Right ventricle myocardium inferior (tissue), 1 donor: ENCODE measurements at places on chromosomes 2 and 18. TPM values are rescaled to one million over a fixed set of nuclear protein-coding genes. Genes with fewer than 3 reads are reported as not detected.

GPR35 gene
- total RNA-seq, result 2.2 TPM

LRRTM4 gene
- total RNA-seq, result 0.92 TPM

ARHGAP15 gene
- 4.2 TPM for total RNA-seq

SKOR2 gene
- total RNA-seq, result not detected

TRIM54 gene
- total RNA-seq, result 282 TPM

ARHGAP25 gene
- total RNA-seq, result 9.4 TPM

POTEJ gene
- not detected for total RNA-seq

AQP12B gene
- total RNA-seq, result not detected

MOGAT1 gene
- total RNA-seq, result 0.38 TPM

ITGB6 gene
- 5.0 TPM for total RNA-seq

BMP10 gene
- total RNA-seq, result 0.35 TPM

FZD7 gene
- total RNA-seq, result 24.2 TPM

SP100 gene
- 50.2 TPM for total RNA-seq

SCYGR4 gene
- total RNA-seq, result not detected

BCL11A gene
- total RNA-seq, result 37.5 TPM

DNA sequence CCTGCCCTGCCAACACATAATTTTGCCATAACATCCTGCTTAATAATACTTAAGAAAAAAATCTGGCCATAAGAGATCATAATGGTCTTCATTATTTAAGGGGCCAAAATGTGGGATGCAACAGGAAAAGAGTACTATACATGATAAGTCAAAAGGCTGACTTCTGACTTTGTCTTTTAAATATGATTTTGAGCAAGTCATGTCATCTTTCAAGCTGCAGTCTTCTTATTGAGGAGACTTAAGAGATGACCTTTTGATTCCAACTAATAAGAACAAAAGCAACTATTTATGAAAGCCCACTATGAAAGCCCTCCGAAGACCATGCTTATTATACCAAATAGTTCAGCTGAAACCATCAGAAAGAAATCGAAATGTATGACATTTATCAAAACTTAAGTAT is 41.6 kb downstream of the PUM2 start:
- no peak for DNase-seq

GRCh38 chr2:8133363-8133762 is 548.5 kb upstream of the ID2 start:
- DNase-seq, result no peak

DNA sequence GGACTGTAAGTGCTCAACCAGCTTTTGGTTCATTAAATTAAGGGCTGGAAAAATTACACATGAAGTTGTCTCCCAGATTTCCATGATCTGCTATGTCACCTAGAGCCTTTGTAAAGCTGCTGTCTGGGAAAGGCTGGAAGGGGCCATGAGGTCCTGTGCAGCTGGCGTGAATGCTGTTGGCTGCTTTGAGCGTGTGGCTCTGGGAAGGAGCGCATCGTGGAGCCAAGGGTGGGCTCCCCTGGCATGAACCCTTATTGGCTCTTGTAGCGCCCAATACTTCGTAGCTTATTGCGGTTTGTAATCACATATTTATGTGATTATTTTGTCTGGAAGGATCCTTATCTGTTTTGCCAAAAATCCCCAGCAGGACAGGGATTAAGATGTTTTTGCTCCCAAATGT is 70.5 kb upstream of the LMAN1 start:
- DNase-seq, result no peak

GRCh38 chr2:9991221-9991620 is 39.7 kb downstream of the GRHL1 start:
- DNase-seq, result no peak

GRCh38 chr2:240912878-240913809 is 7.0 kb downstream of the CROCC2 start:
- no peak for DNase-seq

- DNase-seq, result no peak
Observed at GRCh38 chr2:222842491-222843174, 18.2 kb upstream of the ACSL3 start.

DNA sequence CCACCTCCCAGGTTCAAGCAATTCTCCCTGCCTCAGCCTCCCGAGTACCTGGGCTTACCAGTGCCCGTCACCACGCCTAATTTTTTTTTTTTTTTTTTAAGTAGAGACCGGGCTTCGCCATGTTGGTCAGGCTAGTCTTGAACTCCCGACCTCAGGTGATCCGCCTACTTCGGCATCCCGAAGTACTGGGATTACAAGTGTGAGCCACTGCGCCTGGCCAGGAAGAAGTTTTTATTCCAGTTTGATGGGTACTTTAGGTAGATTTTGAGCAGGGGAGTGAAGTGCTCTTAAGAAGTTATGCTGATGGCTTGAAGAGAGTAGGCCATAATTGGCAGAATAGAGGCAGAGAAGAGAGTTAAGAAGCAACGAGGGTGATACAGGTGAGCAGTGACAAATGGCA is 25.3 kb downstream of the FZD5 start:
- no peak for DNase-seq

- DNase-seq, result no peak
Observed at GRCh38 chr2:62306751-62307468, 111.0 kb downstream of the B3GNT2 start.

- no peak for DNase-seq
Observed at GRCh38 chr2:217366966-217367365, 507.1 kb upstream of the TNP1 start.

DNA sequence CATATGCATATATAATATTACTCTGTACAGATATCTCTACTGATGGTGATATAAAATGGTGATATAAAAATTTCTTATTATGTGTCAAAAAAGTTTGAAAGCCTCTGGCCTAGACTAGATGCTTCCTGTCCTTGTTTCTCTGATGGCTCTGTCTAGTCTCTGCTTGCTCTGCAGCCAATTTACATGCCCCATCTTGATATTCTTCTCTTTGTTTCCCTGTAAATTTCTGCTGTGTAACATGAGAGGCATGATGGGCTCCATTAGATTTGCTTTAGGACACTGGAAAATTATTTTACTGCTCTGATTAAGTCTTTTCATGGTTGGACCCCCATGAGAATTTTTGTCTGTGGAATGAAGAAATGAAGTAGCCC is 24.3 kb downstream of the BABAM2 start:
- no peak for DNase-seq

- DNase-seq, result no peak
Observed at GRCh38 chr2:1881502-1881901, 137.2 kb upstream of the PXDN start.

- no peak for DNase-seq
Observed at GRCh38 chr2:141929331-141930252, 201.2 kb downstream of the LRP1B start.

- no peak for DNase-seq
Observed at GRCh38 chr2:161321944-161322648, 13.9 kb downstream of the PSMD14 start.

DNA sequence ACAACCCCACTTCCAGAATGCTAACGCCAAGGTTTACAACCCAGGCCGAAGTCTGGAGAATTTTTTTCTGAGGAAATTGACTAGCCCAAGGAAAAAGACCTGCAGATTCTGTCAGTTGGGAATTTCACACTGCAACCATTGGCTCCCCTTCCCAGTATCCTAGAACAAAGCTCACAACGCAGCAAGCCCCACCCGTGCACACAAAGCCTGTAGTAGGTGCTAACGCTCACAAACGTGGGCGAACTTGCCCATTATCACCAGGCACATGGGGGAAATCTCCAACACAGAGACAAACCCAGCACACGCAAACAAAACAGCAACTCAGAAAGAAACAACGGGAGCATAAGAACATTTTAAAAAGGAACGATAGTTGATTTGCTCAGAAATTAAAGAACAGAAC is 265.1 kb downstream of the EIPR1 start:
- DNase-seq, result no peak

GRCh38 chr2:118095610-118096009 is 7.3 kb downstream of the INSIG2 start:
- no peak for DNase-seq

DNA sequence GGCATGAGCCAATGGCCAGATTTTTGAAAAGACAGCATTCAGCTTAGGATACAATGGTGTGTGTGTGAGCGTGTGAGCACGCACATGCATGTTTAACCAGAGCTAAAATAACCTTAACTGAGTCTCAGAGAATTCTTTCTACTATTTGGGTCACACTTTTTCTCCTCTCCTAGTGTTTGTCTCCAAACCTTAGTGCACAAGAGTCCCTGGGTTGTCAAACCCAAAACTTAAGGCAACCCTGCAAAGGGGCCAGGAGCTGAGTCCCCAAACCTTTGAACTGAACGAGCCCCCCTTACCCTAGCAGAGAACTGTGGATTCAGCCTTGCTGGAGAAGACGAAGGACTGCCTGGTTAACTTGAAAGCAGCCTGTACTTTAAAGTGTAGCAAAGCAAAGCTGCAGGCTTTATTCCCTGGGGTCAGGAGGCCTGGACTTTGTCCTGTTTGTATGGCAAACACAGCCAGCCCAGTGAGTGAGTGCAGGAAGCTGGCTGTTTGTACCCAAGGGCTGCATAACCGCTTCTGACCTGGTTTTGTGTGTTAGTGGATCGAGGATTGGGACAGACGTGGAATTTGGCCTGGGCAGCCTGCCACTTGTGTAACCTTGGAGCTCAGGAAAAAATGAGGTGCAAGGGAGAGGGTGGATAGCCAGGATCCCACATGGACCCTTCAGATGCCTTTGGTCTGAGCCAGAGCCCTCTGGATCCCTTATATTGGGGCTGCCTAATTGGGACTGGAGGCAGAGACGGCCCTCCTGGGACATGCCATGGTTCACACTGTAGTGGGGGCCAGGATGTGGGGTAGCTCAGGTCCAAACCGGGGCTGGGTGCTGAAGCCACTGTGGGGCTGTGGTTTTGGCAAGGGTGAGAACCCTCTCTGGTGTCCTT is 6.4 kb upstream of the PSMD1 start:
- DNase-seq, result no peak

GRCh38 chr2:96414161-96414710 is 78.7 kb downstream of the NCAPH start:
- DNase-seq, result no peak

- DNase-seq, result no peak
Observed at GRCh38 chr2:171266102-171266501, 105.4 kb upstream of the TLK1 start.

GRCh38 chr18:41992066-41992465 is 37.0 kb downstream of the PIK3C3 start:
- DNase-seq, result no peak

- DNase-seq, result peak; percentile 84
Observed at GRCh38 chr2:121529439-121530211, 1.1 kb upstream of the RNU4ATAC start.

DNA sequence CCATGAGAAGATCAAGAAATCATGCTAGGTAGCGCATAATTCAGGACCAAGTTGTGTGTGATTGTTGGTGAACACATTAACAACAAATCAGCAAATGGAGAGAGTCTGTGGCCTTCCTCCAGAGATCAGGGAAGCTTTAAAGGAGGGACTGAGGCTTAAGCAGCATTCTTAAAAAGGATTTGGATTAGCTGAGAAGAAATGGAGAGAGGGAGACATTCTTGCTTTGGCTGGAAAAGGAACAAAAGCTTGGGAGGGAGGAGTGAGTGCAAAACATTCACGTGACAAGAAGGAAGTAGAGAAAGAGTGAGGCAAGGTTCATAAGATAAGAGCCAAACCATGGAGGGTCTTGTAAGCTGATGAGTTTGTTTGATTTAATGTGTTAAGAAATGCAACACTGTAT is 75.6 kb downstream of the SRD5A2 start:
- DNase-seq, result no peak

GRCh38 chr2:26123426-26123825 is 49.5 kb upstream of the GAREM2 start:
- no peak for DNase-seq

DNA sequence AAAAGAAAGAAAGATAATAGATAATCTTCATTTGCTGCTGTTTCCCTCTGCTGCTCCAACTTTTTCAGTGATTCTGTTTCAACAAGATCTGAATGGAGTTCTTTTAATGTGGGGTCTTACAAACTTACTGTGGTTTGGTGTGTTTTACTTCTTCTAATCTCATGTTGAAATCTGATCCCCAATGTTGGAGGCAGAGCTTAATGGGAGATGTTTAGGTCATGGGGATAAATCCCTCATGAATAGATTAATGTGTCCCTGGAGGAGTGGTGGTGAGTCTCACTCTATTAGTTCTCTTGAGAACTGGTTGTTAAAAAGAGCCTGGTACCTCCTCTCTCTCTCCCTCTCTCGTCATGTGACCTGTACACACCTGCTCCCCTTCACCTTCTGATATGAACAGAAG is 442.4 kb downstream of the EPHA4 start:
- DNase-seq, result no peak

DNA sequence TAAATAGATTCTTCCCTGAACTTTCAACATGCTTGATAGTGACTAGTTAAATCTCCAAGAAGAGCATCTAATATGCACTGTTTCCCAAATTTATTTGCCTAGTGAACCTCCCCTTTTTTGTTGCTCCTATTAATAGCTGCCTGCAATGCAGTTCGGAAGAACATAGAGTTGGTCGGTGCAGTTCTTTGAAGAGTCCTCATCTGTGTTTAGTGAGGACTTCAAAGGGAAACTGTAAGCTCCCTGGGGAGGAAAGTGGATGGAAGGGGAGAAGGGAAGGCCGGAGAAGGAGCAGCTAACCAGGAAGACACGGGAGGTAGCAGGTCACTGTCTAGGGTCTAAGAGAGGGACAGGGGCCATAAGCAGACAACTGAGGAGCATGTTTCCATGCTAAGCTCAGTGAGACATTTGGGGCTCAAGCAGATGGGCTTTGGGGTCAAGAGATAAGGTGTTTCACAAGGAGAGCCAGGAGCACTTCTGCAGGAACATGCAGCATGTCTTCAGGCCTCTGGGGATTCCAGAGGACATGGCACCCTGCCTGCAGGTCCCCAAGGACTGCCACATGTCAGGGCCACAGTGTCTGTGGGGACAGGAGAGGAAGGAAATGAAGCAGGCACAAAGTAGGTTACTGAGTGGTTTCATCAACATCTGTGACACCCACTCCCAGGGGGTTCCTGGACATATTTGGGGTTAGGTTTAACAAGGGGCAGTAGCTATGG is 48.7 kb upstream of the ANXA4 start:
- no peak for DNase-seq
